ENCODE measurements at places on chromosomes 6 and 20.

GRCh38 chr6:37048851-37049757 lies 43.6 kb downstream of the FGD2 start:
- DNase-seq: no peak

GRCh38 chr6:9439621-9440330 lies 975.1 kb downstream of the TFAP2A start:
- no peak for DNase-seq

DNA sequence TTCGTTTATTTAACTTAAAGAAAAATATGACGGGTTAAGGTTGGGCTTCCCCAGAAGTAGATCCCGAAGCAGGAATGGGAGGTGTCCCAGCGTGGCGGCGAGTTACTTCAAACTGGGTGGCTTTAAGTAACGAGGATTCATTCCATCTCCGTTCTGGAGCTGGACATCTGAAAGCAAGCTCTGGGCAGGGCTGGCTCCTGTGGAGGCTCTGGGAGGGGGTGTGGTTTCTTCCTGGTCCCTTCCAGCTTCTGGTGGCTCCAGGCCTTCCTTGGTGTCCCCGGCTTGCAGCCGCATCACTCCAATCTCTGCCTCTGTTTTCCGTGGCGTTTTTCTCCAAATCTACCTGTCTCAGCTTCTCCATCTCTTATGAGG lies 47.3 kb upstream of the BHLHE23 start:
- DNase-seq: no peak

GRCh38 chr6:143754204-143754603 lies 76.4 kb downstream of the PHACTR2 start:
- no peak for DNase-seq

- no peak for DNase-seq
Measured at GRCh38 chr6:26187981-26188635, 100.9 kb downstream of the HFE start.

DNA sequence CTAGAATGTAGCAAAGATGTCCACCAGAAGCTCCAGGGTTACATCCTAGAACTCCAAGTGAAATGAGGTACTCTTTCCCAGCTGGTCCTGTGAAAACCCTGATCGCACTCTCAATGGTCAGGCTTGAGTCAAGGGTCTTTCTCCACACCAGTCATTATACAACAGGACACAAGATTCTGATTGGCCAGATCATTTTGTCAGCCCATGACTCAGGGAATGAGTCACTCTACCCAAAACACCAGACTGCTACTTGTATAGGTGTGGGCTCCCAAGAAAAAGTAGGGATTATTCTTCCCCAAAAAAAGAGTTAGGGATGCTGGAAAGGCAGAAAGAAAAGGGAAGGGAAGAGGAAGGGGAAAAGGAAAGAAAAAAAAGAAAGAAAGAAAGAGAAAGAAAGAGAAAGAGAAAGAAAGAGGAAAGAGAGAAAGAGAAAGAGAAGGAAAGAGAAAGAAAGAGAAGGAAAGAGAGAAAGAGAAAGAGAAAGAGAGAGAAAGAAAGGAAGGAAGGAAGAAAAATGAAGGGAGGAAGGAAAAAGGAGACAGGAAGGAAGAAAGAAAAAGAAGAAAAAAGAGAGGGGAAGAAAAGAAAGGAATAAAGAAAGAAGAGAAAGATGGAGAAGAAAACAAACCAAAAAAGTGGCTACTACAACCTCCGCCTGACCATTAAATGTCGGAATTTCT lies 30.5 kb downstream of the ANKEF1 start:
- DNase-seq: no peak

GRCh38 chr6:72553531-72554511 lies 68.0 kb upstream of the KCNQ5 start:
- DNase-seq: peak; percentile 84

DNA sequence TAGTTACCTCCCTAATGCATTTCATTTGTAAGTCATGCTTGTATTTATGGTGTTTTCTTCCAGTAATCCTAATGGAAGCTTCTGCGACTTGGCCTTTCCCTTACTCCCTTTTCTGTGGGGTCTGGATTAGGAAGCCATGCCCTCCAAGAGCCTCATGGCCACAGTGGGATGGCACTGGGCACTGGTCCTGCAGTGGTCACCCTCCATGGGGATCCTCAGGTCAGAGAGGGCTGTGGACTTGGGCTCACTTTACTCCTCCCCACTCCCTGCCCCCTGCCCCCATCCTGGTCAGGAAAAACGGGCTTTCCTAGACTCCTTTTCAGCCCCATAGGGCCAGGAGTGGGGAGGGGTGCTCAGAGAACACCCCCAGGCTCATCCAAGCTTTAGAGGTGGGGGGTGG lies 49.9 kb downstream of the EBF4 start:
- DNase-seq: no peak

- no peak for DNase-seq
Measured at GRCh38 chr6:43910638-43911353, 140.8 kb downstream of the VEGFA start.

DNA sequence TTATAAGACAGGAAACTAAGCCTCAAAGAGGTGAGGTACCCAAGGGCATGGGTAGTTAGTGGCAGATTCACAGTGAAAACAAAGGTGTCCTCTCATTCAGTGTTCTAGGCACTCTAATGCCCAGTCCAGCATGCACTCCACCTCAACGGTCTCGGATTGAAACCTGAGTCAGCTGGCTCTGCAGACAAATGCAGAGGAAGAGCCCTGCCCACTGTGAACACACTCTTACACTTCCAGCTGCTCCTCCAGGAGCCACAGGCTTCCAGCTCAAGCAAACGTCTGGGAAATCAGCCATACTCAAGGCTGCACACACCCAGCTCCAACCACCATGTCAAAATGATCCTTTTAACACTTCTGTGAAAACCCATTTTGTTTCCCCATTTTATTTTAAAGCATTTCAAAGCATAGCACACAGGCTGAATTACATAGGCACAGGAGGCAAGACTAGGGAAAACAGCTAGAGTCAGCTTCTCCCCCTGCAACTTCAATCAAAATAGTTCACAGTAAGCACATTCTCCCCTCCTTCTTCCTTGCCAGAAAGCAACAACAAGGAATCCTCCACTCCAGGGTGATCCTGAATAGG lies 3.0 kb upstream of the IL17A start:
- DNase-seq: no peak

GRCh38 chr20:44650771-44651433 lies 597 bp downstream of the ADA start:
- no peak for DNase-seq

DNA sequence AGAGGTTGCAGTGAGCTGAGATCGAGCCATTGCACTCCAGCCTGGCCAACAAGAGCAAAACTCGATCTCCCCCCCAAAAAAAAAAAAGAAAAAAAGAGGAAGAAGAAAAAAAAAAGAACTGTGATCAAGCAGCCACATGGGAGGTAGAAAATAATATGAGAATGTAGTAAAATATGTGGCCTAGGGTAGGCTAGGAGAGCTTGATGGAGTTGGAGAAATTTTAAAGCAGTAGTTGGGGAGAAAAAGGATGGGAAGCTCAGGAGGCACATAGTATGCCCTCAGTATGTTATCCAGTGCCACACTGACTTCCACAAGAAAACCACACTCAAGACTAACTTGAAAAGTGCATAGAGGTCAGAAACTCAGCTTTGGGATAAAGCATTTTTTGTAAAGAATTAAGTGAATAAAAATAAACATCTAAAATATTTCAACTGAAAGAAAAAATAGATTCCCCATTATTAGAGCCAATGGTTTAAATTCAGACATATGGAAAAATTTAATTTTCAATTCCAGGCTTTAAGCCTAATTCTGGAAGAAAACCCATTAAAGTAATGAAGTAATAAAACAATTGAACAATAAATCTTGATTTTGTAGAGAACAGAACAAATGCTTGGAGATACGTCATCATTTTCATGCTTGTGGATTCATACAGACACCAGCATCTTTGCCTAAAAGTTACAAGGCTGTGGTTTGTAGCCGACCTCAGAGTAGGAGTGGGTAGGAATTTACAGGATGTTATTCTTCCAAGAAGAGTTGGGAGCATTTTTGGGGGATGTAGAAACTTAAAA lies 34.7 kb downstream of the PLEKHG1 start:
- DNase-seq: no peak

DNA sequence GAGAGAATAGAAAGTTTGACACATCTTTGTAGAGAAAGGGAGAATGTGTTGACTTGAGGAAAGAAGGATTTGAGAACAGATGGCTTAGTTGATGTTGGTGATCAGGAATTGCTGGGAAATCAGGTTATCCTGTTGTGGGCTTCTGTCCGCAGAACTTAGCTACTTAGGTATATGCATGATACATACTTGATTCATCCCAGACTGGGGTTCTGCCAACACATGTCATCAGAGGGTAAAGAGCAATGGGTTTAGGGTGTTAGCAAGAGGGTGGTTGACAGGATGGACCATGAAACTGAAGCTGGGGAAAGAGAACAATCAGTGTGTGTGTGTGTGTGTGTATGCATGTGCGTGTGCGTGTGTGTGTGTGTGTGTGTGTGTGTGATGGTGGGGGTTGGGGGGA lies 50.6 kb upstream of the NELFCD start:
- no peak for DNase-seq

GRCh38 chr6:149169761-149170511 lies 147.6 kb upstream of the TAB2 start:
- DNase-seq: no peak

Measured in GM04503 (cell line).